ENCODE measurements at places on chromosomes 12 and 14.

GRCh38 chr12:115511986-115512711, 765.3 kb downstream of the MED13L start:
- no peaks in the 10 kb centered on the region for H3K36me3 ChIP-seq
- H3K27ac ChIP-seq: no peak overlapping the region
- H3K4me3 ChIP-seq: no peak overlapping the region
- no peaks in the 10 kb centered on the region for H3K4me1 ChIP-seq
- DNase-seq: no peak

- no peak overlapping the region for H3K4me3 ChIP-seq
- H3K4me1 ChIP-seq: no peaks in the 10 kb centered on the region
- peaks cover 14% of the 10 kb centered on the region for H3K36me3 ChIP-seq
- no peaks in the 10 kb centered on the region for H3K27me3 ChIP-seq
Observed at GRCh38 chr12:56280849-56281248, 14.1 kb downstream of the COQ10A start.

DNA sequence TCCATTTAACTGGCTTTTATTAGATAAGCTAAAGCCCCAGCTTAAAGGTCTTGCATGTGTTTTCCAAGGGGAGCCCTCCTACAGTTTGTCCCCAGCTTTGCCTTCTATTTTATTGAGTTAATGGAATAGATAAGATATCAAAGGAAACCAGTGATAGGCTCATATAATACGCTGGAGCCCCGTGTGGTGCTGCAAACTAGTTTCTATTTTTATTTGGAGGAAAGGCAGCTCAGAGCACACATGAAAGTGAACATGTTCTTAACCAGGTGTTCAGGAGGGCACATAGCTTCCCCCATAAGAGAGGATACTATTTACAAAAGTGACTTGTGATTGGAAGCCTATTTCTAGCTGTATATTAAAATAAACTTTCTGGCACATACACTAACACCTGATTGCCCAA, 251.7 kb downstream of the PDZRN4 start:
- no peaks in the 10 kb centered on the region for H3K36me3 ChIP-seq
- no peaks in the 10 kb centered on the region for H3K4me1 ChIP-seq
- no peak overlapping the region for H3K27ac ChIP-seq

DNA sequence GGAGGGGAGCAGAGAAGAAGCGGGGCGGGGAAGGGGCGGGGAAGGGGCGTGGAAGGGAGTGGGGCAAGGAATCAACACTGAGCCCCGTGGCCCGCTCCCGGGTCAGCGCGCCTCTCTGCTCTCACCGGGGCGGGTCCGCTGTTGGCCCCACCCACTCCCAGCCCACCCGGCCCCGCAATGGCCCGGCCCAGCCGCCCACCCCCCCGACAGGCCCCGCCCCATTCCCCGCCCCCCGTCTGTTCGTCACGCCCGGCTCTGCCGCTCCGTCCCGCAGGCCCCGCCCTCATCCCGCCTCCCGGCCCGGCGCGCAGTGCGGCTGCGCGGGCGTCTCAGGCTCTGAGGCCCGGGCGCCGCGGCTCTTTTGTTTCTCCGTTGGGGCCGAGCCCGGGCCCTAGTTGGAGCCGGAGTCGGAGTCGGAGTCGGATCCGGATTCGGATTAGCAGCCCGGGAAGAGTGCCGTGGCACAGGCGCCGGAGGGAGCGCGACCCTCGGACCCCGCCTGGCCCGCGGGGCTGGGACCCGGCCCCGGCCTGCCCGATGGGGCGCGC, at the start of gene ULK1:
ULK1 (plus strand) TSS at position 310 of the 548 bp plus-strand sequence. CDS start 380 bp downstream, outside the sequence.
- peaks cover 7% of the 10 kb centered on the region for H3K4me1 ChIP-seq
- DNase-seq: peak; percentile 93
- no peaks in the 10 kb centered on the region for H3K36me3 ChIP-seq
- H3K27me3 ChIP-seq: no peaks in the 10 kb centered on the region
- H3K27ac ChIP-seq: peak within 1 kb of the TSS; percentile 99
- H3K4me3 ChIP-seq: peak within 1 kb of the TSS; percentile 81

DNA sequence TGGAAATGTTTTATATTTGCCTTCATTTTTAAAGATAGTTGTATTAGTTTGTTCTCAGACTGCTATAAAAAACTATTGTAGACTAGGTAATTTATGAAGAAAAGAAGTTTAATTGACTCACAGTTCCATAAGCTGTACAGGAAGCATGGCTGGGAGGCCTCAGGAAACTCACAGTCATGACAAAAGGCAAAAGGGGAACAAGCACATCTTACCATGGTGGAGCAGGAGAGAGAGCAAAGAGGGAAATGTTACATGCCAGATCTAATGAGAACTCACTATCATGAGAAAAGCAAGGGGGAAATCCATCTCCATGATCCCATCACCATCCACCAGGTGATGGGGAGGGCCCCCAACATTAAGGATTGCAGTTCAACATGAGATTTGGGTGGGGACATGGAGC, 35.5 kb upstream of the UNC79 start:
- no peaks in the 10 kb centered on the region for H3K36me3 ChIP-seq
- no peaks in the 10 kb centered on the region for H3K27me3 ChIP-seq
- DNase-seq: no peak
- H3K27ac ChIP-seq: no peak overlapping the region

GRCh38 chr12:41367726-41368405, 179.7 kb downstream of the PDZRN4 start:
- H3K4me3 ChIP-seq: no peak overlapping the region
- no peaks in the 10 kb centered on the region for H3K27me3 ChIP-seq
- H3K36me3 ChIP-seq: no peaks in the 10 kb centered on the region
- no peaks in the 10 kb centered on the region for H3K4me1 ChIP-seq
- DNase-seq: no peak

GRCh38 chr12:119176267-119177055, 2.3 kb upstream of the HSPB8 start:
- H3K4me1 ChIP-seq: peaks cover 4% of the 10 kb centered on the region
- H3K4me3 ChIP-seq: peak overlapping the region; percentile 57
- peak overlapping the region; percentile 77 for H3K27ac ChIP-seq
- H3K36me3 ChIP-seq: no peaks in the 10 kb centered on the region

DNA sequence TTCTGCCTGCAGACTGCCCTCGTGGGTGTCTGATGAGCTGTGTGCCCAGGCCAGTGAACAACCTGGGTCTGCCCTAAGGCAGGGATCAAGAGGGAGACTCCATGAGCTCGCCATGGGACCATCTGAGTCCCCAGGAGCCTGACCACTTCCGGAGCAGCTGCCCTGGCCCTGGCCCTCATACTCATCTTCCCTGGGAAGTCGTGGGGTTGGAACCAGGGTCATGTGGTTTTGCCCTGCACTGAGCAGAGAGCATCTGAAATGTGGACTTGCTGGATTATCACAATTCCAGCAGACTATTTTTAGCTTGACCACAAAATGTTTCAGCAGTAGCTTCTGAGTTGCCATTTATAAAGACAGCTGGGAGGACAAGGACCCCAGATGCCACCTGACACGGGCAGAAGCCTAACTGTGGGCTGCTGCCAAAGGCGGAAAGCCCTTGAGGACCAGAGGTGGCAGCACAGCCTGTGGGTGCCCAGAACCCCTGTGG, 6.7 kb downstream of the BTBD6 start:
- no peak overlapping the region for H3K4me3 ChIP-seq
- H3K27ac ChIP-seq: no peak overlapping the region
- no peaks in the 10 kb centered on the region for H3K36me3 ChIP-seq
- no peak for DNase-seq
- no peaks in the 10 kb centered on the region for H3K27me3 ChIP-seq

DNA sequence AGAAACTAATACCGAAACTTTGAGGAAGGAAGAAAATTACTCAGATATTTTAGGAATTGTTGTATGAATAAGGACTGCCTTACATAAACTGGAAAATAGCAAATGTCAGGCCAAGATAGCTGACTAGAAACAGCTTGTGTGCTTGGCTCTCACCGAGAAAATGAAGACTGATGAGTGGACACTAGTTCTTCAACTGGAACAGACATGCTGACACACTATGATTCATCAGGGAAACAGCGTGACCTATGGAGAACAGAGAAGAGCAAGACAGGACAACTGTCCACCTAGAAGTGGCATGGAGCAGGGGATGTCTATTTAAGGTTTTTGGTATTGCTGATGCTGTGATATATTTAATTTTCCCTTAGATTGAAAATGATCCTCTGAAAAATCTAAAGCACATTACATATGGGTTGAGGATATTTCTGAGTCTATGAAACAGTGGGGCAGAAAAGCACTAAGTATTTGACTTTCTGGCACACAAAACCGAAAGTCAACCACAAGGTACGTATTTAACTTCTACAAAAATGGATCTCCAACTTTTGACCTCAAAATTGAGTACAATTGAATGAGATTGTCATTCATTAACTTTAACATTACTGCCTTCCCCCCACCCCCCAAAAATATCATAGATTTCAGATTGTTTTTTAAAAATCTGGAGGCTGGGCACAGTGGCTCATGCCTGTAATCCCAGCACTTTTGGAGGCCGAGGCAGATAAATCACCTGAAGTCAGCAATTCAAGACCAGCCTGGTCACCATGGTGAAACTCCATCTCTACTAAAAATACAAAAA, 863.2 kb downstream of the LRFN5 start:
- DNase-seq: no peak
- no peak overlapping the region for H3K27ac ChIP-seq
- no peaks in the 10 kb centered on the region for H3K36me3 ChIP-seq
- H3K4me1 ChIP-seq: no peaks in the 10 kb centered on the region
- no peaks in the 10 kb centered on the region for H3K27me3 ChIP-seq

DNA sequence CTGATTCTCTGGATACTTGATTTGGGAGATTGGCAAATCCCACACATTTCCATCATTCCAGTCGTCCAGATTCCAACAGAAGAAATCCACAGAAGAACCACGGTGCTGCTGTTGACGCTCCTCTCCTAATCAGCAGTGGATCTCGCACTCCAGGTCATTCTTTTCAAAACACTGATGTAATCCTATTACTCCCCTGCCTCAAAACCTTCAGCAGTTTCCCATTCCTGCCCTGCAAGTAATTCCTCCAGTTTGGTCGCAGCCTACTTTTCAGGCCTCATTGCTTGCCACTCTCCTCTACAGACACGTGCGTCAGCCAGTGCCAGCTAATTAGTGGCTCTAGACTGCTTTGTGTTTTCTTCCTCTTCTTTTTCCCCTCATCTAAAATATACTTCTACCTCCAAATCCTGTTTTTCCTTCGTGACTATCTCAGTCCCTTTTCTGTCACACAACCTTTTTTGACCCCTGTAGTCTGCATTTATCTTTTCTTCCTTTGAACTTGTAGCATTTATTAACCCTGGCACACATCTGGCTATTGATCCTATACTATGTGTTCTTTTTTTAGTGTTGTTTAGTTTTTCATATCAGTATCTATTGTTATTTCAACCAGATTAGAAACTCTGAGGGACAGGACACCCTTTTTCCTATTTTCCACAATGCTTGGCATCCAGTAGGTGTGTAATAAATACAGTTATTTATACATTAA, 36.8 kb downstream of the PRORP start:
- H3K36me3 ChIP-seq: no peaks in the 10 kb centered on the region
- no peaks in the 10 kb centered on the region for H3K4me1 ChIP-seq
- DNase-seq: no peak
- no peak overlapping the region for H3K4me3 ChIP-seq

- H3K4me3 ChIP-seq: no peak overlapping the region
- H3K4me1 ChIP-seq: no peaks in the 10 kb centered on the region
- DNase-seq: no peak
- no peaks in the 10 kb centered on the region for H3K36me3 ChIP-seq
- no peak overlapping the region for H3K27ac ChIP-seq
Observed at GRCh38 chr14:37091651-37092050, 80.8 kb downstream of the SLC25A21 start.
